MV-4-11 (cell line): ENCODE measurements at places on chromosomes 12 and 14.

- no peak for DNase-seq
These were observed 25.5 kb upstream of the DTX1 start for GRCh38 chr12:113030875-113031525.

DNA sequence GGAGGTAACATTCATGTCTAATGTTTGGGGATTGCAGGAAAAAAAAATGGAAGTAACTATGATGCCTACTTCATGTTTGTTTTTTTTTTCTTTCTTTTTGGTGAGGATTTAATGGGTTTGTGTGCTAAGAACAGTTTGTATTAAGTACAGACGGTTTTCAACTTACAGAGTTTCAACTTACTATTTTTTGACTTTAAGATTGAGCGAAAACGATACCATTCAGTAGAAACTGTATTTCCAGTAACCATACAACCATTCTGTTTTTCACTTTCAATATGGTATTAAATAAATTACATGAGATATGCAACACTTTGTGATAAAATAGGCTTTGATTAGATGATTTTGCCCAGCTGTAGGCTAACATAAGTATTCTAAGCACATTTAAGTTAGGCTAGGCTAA lies 10.4 kb downstream of the TECPR2 start:
- DNase-seq, result no peak

DNA sequence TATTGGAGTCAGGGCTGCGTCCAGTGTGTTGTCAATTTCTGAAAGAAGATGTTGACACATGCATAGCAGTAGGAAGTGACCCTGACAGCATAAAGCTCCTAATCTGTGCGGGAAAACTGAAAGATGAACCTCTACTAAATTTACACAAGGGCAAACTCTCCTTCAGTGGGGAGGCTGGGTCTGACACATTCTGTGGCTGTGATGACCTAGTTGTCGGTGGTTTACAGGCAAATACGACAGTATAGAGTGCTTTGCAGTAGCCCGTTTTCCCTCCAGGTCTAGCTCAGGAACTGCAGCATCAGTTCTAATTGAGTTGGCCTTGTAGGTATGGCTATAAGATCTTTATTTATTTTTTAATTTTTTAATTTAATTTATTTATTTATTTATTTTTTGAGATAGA lies 14.8 kb upstream of the GABARAPL1 start:
- peak; percentile 83 for DNase-seq

DNA sequence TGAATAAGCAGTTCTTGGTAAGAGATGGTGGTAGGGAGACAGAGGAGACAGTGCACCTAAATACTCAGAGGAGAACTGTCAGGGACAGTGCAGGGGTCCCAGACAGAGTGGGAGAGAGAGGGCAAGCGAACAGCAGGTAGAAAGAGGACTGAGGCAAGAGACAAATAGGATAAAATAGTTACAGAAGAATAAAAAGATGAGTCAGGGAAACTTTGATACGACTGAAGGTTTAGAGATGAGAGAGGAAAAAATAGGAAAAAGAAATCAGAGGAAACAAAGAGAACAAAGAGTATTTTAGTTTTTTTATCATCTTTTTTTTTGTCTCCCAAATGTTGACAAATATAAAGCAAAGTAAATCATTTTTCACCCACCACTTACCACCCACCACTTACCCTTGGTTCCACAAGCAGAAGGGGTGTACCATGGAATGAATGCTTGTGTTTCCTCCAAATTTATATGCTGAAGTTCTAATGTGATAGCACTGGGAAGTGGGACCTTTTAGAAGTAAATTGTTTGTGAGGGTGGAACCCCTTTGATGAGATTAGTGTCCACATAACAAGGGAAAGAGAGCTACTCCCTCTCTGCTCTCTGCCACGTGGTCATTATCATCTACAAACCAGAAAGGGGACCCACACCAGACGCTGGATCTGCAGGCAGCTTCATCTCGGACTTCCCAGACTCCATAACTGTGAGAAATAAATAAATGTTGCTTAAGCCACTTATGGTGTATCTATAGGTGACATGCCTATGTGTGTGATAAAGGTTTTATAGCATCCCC lies 292.1 kb downstream of the BTG1 start:
- DNase-seq, result no peak

DNA sequence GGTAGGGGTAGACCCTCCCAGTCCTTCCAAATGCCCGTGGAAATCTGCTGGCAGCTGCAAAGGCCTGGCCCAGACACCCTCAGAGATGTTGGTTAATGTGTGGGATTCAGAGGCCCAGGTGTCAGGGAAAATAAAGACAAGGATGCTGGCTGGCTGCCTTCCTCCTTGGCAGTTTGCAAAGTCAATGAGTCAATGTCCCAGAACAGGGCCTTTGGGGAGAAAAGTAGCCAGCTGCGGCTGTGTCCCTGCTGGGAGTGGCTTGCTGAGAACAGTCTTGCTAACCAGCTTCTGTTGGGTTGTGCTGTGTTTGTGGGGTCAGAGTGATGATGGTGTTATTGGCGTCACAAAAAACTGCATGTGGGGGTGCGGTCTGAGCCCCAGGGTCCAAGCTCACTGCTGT lies 29.2 kb downstream of the GLRX5 start:
- no peak for DNase-seq
